ENCODE measurements at places on chromosomes 6 and 20.

DNA sequence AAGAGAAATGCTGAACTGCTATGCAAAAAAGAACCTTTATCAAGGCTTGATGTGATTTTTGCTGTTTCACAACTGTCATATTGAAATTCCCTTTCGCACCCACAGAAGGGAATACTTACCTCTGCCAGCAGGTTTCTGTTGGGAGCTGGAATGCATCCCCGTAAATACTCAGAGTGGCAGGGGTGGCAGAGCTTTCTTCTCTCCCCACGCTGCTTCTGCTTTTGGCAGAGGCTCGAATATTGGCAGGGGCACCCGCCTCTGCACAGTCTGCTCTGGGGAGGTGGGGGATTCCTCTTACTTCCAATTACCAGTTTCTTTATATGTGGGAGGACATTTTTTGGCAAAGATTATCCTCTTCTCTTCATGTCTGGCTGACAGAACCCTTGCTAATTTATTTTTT, 28.4 kb downstream of the TMEM200A start:
- DNase-seq: no peak

- no peak for DNase-seq
These were observed 518.5 kb upstream of the MARCKS start for GRCh38 chr6:113338644-113339043.

DNA sequence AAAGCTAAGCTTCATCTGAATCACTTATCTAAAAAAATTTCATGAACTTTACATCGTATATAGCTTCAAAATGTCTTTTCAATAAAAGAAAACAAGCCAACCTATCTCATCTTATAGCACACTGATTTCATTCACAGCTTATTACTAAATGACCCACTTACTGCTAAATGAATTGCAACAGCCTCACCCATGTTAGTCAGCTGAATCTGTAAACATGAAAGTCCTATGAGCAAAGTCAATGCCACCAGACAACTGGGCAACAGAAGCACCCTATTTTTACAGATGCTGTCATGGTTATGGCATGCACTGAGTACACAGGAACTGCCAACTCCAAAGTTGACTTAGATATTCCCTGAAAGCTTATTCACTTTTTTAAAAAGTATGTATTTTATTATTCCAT, 41.2 kb upstream of the DST start:
- DNase-seq: no peak

DNA sequence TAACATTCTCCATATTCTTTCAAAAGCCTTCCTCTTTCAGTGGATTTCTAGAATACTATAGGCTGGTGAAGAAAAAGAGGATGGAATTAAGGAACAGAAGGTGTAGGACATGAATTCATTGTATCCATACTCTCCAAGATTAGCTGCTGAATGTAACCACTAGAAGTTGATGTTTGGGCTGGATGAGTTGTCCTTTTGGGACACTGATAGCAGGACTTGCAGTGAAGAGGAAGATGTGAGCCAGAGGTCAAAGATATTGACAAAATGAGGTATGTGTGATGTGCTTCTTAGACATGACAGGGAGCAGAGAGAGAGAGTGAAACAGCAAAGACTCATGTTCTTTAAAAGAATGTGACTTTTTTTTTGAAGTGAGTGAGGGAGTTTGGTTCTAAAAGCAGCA, 134.3 kb upstream of the MAN1A1 start:
- no peak for DNase-seq

DNA sequence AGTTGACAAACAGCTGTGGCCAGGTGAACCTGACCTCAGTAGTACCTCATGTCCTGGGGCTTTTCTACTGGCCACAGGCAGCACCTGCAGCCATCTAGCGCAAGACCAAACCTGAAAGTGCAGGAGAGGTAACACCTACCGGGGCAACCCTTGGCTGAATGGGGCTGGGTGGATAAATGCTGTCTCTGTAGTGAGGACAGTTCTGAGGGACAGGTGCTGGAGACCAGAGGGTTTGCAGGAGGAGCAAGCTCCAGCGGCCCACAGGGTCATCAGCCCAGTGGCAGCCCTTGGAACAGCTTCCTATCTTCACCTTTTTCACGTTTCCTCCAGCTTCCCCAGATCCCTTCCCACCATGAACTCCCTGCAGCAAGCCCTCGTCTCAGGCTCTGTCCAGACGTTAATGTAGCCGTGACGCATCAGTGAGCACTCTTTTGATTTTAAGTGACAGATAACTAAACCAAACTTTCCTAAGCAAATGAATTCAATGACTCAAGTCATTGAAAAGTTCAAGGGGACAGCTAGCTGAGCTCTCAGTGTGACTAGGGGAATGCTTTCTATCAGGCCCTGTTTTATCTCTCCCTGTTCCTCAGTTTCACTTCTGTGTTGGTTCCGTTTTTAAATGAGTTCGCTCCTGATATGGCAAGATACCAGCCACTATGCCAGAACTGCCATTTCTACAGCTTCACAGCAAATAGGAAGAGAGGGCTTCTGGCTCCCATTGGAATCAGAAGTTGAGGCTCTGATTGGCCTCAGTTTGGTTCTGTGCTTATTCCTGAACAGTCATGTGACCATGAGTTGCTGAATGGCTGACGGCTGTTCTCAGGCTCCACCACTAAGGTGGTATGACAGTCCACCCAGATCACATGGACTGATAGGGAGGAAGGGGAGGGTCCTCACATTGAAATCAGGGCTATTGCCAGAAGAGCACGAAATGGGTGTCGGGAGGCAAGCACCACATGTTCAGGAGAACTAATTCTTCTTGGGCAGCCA, 12.1 kb upstream of the PFDN4 start:
- DNase-seq: no peak

DNA sequence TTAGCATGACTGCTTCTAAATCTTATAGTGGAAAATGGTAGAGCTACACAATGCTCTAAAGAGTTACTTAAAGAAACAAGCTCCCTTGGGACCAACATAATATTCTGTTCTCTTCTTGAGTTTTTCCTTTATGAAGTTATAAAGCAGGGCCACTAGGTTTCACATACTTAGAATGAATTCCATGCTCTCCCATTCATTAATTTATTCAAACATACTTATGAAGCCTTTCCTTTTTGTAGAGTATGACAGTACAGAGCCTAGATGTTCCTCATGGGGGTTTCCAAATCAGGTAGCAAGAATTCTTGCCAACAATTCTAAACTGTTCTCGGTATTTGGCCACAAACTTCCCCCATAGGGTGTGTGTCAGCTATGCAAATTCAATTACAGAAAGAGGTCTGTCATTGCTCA, 20.6 kb upstream of the FABP7 start:
- DNase-seq: no peak

DNA sequence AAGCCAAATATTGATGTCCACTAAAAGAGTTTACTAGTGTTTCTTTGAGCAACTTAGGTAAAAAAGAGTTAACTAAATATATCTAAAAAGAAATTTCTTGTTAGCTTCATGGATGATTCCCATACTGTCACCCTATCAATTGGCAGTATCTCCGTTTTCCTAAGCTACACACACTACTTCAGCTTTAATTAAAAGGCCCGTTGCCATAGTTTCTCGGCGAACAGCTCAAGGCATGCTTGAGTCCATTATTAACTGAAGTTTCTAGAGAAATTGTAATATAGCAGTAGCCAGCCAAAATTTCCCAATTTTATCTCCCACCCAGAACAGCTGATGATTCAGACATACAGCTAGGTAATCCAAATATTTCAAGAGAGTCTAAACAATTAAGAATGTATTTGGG, 20.0 kb upstream of the BEND6 start:
- DNase-seq: no peak

DNA sequence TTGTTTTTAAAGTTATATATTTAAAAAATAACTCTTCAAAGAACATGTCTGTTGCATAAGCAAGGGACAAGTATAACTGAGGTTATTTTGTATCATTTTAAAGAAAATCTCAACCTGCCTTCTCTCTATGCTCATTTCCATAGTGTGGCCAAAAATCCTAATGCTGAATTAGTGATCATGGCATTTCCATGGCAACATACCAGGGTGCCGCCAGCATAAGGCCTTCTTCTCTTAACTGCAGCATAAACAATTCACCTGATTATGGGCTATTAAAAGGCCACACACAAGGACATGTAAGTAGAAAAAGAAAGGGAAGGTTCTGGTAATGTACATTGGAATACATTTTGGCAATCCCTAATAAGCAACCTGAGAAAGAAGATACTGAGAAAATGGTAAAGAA, 95.1 kb upstream of the RNF217 start:
- no peak for DNase-seq
